ENCODE measurements at places on chromosomes 4 and X. TPM values are rescaled to one million over a fixed set of nuclear protein-coding genes. Genes with fewer than 3 reads are reported as not detected.

GRCh38 chr4:174521800-174522182, 497 bp downstream of the HPGD start:
- DNase-seq = peak; percentile 15

GRCh38 chr4:114752391-114753165, 154.0 kb downstream of the UGT8 start:
- no peak for DNase-seq

GRCh38 chr4:76655566-76656479, 220.8 kb downstream of the SHROOM3 start:
- DNase-seq = no peak

DNA sequence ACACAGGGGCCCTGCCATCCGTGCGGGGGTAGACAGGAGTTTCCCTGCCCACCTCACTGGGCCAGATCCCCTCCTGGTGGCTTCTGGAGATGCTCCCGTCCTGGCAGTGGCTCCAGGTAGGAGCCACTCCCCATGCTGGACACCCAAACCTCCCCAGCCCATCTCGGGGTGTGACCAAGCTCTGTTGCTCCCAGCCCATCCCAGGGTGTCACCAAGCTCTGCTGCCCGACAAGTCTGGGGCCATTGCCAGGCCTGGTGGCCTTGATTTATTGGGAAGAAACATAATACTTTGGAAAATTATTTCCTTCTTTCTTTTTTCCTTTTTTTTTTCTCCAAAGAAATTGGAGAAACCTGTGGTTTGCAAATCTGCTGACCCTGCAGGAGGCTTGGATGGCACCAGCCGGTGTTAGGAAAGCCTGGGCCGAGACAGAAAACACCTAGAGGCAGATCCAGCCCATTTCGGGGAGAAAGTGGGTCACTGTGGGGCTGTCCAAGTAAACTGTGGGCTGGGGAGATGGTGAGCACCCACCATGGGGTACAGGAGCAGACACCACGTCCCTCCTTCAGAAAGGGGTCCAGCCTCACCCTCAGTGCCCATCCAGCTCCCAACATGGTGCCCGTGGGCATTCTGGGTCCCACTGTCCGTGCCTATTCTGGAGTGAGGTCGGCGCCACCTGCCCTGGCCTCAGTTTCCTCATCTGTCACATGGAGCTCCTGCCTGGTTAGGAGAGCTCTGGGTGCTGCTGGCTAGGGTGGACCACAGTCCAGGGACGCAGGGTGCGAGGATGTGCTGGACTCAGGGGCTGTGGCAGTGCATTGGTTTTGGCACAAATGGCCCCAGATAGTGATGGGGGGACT, 59.4 kb upstream of the ADRA2C start:
- DNase-seq = no peak

GRCh38 chr4:8726344-8726851, 133.8 kb downstream of the CPZ start:
- no peak for DNase-seq

- DNase-seq = no peak
Measured at GRCh38 chr4:7463566-7464258, 29.0 kb upstream of the PSAPL1 start.

DNA sequence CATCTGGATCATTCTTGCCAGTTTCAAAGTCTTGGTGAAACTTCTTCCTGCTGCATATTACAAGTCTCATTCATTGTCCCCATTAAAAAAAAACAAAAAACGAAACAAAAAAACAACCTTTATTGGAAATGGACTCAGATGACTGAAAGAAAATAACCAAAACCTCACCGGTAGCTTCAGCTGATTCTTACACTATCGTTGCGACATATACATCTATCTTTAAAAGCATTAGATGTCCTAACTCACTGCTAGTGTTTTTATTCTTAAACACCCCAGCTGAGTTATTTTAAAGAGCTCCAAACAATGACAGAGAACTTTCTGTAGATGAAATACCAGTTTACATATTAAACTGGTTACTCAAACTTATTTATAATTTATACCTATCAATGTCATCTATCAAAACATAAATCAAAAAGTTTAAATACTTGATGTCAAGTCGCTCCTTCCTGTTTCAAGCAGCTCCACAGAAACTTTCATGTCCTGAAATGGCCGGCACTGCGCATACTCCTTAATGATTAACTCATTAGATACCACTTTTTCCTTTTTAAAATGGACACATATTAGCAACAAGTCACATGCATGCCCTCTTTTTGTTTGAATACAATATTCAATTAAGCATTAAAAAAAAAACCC, 87.2 kb downstream of the HPRT1 start:
- DNase-seq = no peak

DNA sequence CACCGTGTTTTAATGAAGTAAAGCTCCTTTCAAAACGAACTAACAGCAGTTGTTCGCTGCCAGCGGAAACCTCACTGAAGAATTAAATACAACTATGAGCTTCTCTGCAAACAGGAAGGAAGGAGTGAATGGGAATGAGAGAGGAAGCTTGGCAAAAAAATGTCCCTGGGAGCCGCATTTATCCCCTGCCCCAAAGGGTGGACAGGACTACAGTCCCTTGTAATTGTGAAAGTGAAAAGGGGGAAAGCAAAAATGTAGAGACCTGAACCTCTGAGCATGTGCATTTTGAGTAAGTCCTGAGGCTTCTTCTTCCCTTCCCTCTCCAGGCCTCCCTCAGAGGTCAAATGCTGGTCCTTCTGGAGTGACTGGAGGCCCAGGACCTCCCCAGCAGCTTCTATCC, 53.8 kb upstream of the BMP2K start:
- no peak for DNase-seq

GRCh38 chrX:72001471-72001870, 90.8 kb downstream of the NHSL2 start:
- peak; percentile 21 for DNase-seq

Gene INTS6L
- 6.5 TPM for total RNA-seq

Gene TIMM17B
- 114 TPM for total RNA-seq

Gene SSX1
- not detected for total RNA-seq

Gene TBX22
- 1.0 TPM for total RNA-seq

Gene MAGEE2
- total RNA-seq = not detected

Gene MAD2L1
- 81.2 TPM for total RNA-seq

Gene ATP2B3
- total RNA-seq = 0.32 TPM

Gene BRS3
- not detected for total RNA-seq

Gene CT55
- total RNA-seq = not detected

Gene PROM1
- 56.8 TPM for total RNA-seq

Gene AKAP14
- total RNA-seq = 1.6 TPM

Gene NDNF
- total RNA-seq = 2.4 TPM
